ENCODE measurements at places on chromosomes 3 and 15.

- DNase-seq, result peak; percentile 78
Observed at GRCh38 chr15:34239151-34239808, 14.5 kb downstream of the EMC4 start.

- peak; percentile 24 for DNase-seq
Observed at GRCh38 chr3:129345971-129346370, 67.3 kb downstream of the HMCES start.

DNA sequence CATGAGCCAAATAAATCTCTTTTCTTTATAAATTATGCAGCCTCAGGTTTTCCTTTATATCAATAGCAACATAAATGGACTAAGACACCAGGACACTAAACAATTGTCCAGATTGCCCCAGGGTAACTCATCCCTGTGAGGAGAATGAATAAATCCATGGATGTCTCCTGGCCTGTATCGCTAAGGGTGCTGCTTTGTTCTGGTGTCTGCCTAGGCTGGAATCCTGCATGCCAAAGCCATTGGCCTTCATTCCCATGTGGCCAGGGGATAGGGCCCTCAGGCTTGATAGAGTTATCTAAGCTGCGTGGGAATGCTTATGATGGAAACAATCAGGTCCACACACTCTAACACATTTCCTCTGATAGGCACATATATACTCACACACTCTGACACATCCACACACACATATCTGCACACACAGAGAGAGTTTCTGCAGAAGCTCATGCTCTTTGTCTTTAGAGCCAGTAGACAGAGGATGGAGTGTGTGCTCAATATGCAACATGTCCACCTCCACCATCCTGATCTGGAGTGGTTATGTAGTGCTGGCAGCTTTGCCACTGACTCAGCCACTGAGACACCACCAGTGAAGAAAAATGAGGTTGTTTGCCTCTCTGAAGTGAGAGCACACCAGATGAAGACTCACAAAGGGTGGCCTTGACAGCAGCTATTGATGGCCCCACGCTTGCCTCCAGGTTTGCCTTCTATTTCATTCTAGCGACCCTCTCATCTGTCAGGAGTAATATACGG is 24.0 kb upstream of the DGKG start:
- DNase-seq, result no peak

DNA sequence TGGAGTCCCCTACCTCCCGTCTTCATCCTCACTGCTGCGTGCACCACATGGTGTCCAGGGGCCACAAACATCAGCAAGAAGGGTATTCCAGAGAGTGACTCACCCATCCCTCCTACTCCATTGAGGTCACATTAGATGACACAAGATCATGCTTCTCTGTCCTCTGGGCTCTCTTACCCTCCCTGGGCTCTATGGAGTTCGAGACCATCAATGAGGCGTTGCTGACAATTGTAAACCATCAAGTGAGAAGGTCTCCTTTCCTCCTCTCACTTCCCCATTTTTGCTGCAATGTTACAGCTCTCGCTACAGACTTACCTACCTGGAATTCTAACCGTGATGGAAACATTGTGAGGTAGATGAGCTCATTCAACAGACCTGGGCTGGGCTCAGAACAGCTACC is 51.7 kb downstream of the HMCES start:
- no peak for DNase-seq

DNA sequence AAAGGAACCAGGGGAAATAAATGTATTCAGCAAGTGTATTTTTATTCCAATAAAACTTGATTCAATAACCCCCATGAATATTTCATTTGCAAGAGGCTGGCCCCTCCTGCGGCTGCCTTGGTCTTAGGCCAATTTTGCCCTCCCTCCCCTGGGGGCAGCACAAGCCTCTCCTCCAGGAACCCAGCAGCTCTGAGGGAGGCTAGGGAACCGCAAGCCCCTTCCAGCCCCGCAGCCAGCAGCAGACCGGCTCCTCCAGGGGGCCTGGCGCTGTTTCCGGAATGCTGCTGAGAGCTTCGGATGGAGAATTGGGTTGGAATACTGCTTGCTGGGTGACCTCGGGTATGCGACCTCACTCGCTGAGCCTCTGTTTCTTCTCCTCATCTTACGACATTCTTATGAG is 150.1 kb downstream of the RAB11A start:
- DNase-seq, result no peak

DNA sequence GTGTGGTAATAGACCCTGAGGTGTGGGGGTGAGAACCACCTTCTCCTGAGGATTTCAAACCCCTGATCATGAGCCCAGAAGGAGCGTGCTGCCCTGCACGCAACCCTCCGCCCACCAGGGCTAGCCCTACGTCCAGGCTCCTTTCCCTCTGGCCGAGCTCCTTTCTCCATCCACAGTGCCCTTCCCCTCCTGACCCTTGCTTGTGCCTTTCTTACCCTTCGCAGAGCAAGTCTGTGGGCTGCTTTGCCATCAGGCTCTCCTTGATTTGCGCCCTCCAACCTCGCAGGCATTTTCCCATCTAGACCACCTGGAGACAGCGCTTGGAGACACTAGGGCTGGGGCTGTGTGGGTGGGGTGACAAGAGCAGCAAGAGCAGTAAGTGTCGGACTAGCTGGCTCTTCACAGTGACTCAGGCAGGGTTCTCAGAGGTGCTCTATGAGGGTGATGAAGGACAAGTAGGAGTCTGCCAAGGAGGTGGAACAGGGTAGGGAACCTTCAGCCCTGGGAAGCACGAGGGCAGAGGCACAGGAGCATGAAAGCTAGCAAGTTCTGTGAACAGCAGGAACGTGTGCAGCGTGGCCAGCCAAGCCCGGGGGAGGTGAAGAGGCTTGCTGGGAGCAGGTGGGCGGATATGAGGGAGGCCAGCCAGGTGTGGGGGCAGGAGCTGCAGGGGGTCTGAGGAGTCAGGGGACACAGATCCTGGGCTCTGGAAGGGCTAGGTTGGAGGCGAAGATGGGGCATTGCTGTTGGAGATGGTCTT is 2.5 kb upstream of the SLC38A3 start:
- no peak for DNase-seq

DNA sequence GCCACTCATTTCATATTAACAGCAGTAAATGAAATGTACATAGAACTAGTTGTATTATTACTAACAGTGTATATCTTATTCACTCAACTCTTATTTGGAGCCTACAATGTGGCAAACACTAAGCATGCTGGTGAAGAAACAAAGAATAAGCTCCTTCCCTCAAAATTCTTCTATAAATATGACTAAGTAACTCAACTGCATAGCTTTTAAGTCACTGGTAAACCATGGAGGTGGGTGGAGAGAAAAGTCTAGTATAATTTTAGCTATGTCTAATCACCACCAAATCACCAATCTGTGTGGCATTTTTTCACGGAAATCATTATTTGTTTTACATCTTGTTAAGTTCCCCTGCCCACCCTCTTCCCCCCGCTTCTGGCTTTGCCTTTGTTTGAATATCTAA is 17.5 kb downstream of the COPS2 start:
- DNase-seq, result peak; percentile 50

- peak; percentile 14 for DNase-seq
Observed at GRCh38 chr3:81778678-81779182, 17.3 kb upstream of the GBE1 start.

DNA sequence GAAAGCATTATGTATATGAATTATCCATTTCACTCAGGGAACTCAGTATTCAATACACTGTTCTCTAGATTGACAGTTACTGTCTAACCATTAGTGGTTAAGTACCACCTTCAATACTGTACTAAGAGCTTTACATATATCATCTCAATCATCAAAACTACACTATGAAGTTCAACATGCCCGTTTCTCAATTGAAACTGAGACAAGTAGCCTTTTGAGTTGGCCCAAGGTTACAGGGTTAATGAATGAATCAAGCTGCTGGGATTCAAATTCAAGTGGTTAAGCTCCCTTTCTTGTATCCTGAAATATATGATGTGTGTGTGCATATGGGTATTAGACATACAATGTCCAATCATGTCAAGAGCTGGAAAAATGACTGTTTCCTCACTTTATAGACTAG is 5.8 kb downstream of the TASOR start:
- DNase-seq, result no peak

DNA sequence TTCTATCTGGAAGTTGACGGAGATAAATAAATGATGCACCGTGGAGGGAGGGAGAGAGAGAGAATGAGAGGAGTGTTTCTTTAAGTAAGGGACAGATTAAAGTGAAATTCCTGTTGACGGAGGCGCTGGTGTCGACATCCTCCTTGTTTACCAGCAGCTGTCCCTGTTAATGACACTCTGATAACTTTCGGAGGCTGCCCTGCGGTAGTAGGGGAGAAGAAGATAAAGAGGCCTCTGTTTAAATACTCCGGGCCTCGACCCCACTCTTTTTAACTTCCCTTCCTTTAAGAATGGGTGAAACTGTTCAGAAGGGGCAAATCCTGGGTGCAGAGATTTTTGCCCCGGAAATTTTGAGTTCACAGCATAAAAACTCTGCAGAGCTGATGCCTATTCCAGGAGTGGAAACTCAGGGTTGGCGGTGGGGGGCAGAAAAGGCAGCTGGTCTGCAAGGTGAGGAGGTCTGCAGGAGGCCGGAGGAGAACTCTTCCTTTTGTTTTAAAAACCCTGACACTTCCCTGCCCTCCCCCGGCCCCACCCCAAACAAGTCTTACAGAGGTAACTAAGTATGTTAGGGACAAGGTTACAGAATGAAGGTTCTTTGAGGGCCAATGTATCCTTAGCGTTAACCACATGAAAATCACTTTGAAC is 276.6 kb upstream of the NR2F2 start:
- DNase-seq, result no peak

DNA sequence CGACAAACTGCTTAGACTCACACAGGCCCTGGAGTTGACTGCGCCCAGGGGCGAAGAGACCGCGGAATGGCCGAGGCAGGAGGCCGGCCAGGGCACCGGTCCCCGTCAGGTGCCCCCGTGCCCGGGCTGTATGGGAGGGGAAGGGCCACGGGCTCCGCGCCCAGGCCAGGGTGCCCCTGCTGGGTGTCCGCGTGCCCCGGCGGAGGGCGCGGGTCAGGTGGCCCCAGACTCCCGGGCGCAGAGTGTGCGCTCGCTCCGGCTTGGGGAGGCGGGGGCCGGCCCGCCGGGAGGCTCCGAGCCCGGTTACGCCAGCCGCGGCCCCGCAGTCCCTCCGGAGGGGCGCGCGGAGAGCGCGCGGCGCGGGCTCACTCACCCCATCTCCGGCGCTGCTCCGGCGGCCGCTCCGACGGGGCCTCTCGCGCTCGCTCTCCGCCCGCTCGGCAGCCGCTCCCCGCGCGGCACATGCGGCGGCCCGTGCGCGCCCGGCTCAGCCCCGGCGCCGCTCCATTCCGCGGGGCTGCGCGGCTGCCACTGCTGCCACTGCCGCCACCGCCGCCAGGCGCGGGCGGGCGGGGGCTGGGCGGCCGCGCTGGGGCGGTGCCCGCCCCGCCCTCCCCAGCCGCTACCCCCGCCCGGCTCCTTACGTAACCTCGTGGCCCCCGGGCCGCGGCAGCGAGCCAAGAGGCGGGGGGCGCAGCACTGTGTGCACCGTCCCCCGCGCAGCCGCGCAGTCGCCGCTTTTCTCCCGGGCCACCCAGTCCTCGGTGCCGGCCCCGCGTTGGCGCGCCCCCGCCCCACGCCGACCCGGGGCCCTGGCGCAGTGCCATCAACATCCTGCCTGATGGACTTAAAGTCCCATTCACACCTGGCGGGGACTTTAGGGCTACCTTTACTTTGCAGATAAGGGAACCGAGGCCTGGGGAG is at the start of gene HOMER2:
Gene HOMER2 (minus strand): TSS at position 563 of the 924 bp plus-strand sequence. CDS start 185 bp downstream, at position 378.
- DNase-seq, result no peak

DNA sequence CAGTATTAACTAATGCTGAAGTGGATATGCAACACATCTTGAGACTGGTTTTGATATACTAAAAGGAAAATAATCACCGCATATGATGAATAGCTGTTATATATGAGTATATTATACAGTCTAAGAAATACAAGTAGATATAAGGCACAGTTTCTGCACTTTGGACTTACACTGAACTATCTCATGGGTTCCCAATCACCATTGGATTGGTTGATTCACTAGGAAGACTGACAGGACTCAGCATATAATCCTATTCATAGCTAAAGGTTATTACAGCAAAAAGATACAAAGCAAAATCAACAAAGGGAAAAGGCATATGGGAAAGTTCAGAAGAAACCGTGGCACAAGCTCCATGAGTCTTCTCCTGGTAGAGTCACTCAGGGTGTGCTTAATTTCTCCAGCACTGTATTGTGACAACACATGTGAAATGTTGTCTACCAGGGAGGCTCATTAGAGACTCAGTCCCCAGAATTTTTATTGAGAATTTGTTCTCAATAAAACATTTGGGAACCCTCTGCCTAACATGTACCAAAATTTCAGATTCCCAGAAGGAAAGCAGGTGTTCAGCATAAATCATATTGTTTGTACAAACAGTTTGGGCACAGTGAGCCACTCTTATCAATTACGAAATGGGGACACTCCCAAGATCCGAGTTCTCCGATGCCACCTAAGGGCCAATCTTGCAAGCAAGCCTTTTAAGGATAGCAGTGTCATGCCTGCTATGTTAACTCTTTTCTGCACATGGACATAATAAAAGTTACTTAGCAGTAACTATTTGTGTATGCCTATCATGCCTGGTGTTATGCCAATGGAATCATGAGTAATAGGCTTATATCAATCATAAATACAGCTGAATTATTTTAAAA is 26.8 kb downstream of the CMC1 start:
- DNase-seq, result no peak

DNA sequence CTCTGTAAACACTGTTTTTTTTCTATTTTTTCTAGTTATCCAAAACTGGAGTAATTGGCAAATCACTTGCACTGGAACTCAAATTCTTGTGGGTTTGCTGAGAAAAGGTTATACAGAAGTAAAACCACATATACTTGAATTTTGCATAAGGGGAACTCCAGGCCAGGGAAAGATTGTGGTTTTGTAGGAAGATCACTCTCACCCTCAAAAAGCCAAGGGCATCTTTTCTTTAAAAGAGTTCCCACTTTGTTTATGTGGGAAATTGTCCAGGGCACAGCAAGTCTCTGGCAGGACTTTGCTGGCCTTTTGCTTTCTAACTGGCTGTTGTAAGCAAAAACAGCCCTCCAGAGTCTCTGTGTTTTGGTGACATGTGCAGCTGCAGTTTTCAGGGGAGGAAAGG is 340.3 kb upstream of the RBMS3 start:
- DNase-seq, result peak; percentile 72

DNA sequence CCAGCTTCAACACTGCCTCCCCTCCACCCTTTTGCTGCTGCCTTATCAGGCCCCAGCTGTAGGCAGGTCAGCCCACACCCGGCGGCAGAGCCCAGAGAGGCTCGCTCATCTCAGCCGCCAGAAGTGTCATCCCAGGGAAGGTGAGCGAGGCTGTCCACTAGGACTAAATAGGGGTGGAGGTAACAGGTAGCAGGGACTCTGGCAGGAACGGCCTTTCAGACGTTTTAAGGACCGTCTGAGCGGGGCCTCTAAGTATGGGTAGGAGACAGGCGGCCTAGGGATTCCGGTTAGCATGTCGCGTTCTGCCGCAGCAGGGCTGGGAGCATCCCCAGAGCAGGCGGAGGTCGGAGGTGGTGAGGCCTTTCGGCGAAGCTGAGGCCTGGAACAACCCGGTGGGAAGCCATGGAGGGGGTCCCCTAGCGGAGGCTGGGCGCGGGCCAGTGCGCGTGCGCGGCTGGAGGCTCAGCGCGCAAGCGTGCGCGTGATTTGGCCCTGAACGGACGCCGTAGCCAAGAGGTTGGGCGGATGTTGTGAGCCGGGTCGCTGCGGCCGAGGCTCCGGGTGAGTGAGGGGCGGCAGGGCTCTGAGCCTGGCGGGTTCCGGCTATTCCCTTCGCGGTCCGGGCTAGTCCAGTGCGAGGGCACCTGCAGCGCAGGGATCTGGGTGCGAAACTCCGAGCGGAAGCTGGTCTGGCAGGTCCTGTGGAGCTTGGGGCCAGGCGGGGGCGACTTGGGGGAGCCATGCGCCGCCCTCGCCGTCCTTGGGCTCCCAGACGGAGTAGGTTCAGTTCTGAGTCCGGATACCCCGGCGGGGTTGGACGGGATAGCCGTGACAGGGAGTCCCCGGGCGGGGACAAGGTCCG is at the start of the genes MST1 and RNF123:
Gene MST1 (minus strand): TSS at position 429 of the 862 bp plus-strand sequence. CDS start 783 bp downstream, outside the sequence.
Gene RNF123 (plus strand): TSS at position 512 of the 862 bp plus-strand sequence. CDS start 1,609 bp downstream, outside the sequence.
- peak; percentile 92 for DNase-seq

Measured in endothelial cell of umbilical vein (primary cell).